ENCODE measurements at places on chromosomes 12 and 14.

DNA sequence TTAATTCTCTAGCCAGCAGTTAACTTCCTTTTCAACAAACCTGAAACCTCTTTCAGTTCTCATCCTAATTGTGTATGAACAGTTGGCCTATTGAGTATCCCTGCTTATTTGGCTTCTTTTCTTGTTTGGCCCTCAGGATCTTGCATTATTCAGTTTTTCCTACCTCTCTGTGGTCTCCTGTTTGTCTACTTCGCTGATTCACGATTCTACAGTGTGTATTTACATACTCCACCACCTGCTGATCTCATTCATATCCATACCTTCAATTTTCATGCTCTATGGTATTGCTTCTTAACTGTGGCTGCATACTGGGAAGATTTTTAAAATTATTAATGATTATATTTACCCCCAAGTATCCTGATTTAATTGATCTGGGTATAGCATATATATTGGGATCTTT, 56.4 kb downstream of the RASSF9 start:
- no peak for DNase-seq

- no peak for DNase-seq
Observed at GRCh38 chr12:132218915-132219314, 74.7 kb downstream of the NOC4L start.

DNA sequence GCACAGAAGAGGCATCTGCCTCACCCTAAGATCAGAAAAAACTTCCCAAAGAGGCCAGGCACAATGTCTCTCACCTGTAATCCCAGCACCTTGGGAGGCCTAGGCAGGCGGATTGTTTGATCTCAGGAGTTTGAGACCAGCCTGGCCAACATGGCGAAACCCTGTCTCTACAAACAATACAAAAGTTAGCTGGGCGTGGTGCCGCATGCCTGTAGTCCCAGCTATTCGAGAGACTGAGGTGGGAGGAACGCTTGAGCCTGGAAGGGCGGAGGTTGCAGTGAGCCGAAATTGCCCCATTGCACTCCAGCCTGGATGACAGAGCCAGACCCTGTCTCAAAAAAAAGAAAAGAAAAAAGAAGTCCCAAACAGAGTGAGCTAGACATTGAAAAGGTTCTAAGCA, 4.5 kb downstream of the ZBTB1 start:
- DNase-seq, result no peak

- DNase-seq, result no peak
Observed at GRCh38 chr12:89418228-89418910, 66.1 kb upstream of the DUSP6 start.

- no peak for DNase-seq
Observed at GRCh38 chr12:125259178-125259867, 194.1 kb downstream of the AACS start.

GRCh38 chr14:77849711-77850110, 49.8 kb downstream of the ADCK1 start:
- no peak for DNase-seq

GRCh38 chr12:122061253-122061652, 17.3 kb upstream of the MLXIP start:
- no peak for DNase-seq

GRCh38 chr12:65561798-65562382, 262.4 kb upstream of the HMGA2 start:
- no peak for DNase-seq

DNA sequence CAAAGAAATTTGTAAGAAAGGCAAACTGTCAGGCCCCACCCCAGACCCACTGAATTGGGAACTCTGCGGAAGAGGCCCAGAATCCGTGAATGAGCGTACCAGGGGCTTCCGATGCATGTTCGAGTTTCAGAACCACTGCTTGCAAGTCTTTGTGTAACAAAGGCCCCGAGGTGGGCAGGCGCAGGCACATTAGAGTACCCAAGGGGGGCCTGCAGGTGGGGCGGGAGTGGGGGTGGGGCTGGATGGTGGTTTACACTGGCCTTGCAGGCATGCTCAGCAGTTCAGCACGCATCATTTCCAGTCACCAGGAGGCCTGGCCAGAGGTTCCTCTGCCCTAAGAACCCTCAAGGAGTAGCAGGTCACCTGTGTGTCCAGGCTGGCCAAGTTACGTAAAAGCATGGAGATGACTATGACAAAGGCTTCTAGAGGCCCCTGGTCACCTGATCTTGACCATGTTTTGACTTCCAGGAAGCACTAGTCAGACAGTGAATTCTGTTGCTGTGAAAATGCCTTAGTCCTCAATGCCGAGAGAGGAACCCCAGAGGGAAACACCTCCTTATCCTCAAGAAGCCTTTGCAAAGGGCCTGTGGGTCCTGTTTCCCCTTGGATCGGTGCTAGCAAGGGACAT, 33.2 kb upstream of the IRF2BPL start:
- DNase-seq, result no peak

DNA sequence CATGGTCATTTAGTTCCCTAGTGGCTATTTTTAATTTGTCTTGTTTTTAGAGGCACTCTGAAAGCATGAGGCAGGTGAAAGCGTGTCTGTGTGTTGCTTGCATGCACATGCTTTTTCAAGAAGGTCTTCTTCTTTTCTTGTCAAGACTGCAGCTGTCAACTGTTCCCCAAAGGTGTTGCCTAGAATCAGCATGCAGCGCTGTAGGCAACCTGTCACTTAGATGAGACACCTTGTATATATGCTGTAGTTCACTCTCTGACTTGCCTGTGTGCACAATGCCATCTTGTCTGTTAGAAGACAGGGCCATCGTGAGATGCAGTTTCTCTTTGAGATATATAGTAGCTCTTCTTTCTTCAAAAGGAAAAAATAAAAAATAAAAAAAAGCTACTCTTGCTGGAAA, 885.7 kb downstream of the DIO2 start:
- no peak for DNase-seq

- DNase-seq, result no peak
Observed at GRCh38 chr14:33682760-33683159, 268.1 kb downstream of the EGLN3 start.

Data from activated CD8-positive, alpha-beta memory T cell treated with anti-CD3 and anti-CD28 coated beads for 4 hours (primary cell).